NCI-H1436 treated with DMSO at 0.1 percent for 48 hours (cell line): ENCODE measurements at places on chromosomes 3 and 15.

- DNase-seq = no peak
These were observed 1.5 kb downstream of the MRPL46 start for GRCh38 chr15:88465633-88466224.

DNA sequence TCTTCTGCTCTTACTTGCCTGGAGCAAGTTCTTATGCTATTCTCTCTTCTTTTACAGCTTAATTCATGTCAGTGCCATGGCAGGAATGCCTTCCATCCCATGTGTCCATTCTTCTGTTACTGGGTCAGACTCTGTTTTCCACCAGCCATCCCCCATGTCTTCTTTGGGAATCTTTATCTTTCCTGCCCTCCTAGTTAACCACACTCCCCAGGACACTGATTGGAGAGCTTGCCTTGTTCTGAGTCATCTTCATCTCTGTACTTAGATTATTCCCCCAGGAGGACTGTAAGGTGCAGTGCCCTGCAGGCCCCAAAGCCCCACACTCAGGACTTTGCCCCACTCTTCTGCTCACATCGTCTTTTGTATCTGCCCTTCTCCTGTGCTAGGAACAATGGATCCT is 3.6 kb downstream of the ABHD17C start:
- no peak for DNase-seq

DNA sequence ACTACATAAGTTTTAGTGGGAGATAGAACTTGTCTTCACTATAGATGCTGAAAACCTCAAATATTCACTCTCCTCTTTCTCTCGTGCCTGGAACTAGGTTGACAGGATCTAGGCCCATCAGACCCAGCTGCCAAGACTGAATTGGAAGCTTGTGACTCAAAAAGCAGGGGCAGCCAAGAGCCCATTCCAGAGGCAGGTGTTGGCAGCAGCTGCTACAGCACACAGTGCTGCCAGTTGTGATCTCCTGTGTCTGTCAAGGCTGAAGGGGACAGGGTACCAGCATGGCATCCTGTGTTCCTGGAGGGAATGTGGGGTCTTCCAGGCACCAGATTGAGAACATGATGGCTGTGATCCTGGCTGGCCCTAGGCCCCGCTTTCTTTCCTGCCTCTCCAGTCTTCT is 92.5 kb upstream of the MB21D2 start:
- no peak for DNase-seq

DNA sequence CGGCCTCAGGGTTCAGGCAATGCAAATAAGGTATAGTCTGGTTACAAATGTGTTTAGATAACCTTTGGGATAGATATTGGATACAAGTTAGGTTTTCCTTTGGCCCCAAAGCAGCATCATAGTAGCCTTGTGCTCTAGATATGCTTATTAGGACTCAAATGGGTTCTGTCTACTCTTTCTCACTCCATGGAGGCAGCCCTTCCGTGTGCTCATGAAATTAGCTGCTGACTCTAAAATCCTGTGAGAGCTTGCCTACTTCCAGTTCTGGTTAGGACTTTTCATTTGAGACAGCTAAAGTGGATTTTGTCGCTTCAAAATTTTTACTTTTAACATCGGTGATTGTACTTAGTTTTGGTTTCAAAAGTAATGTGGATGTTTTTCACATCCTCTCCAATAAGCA is 1.6 kb downstream of the CDV3 start:
- no peak for DNase-seq

DNA sequence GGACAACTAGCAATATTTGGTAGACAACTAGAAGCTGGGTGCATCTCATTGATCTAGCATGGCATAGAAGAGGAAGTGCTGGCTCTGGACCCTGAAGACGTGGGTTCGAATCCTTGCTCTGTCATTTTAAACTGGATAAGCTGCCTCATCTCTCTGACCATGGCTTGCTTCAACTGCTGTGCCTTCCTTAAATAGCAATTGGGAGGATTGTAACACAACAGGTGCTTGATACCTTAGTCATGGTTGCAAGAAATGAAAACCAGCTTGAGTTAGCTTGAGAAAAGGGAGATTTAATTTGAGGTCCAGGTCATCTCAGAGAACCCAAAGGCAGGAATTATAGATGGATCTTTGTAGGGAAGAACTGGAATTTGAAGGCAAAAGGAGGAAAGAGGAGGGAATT is 14.8 kb upstream of the RGMA start:
- no peak for DNase-seq
